Caco-2 (cell line): ENCODE measurements at places on chromosomes 7 and 10. TPM values are rescaled to one million over a fixed set of nuclear protein-coding genes. Genes with fewer than 3 reads are reported as not detected.

GRCh38 chr10:113442336-113442735 lies 110.5 kb upstream of the HABP2 start:
- DNase-seq = no peak

- DNase-seq = no peak
Observed at GRCh38 chr7:107025449-107026103, 18.9 kb upstream of the PRKAR2B start.

- DNase-seq = no peak
Observed at GRCh38 chr7:13044309-13044708, 356.9 kb downstream of the ARL4A start.

- no peak for DNase-seq
Observed at GRCh38 chr7:120645966-120646365, 212.0 kb downstream of the TSPAN12 start.

IFT22 gene
- total RNA-seq = 14.4 and 17.4 TPM in 2 replicates

MASTL gene
- total RNA-seq = 40.2 and 40.5 TPM in 2 replicates
